ENCODE measurements at places on chromosomes 1 and 21.

- DNase-seq: no peak
Measured at GRCh38 chr1:59115865-59116264, 181.0 kb upstream of the FGGY start.

GRCh38 chr1:161304927-161305866 lies 4.6 kb downstream of the MPZ start:
- DNase-seq: peak; percentile 40

GRCh38 chr1:68585351-68585750 lies 88.5 kb upstream of the DEPDC1 start:
- no peak for DNase-seq

GRCh38 chr1:41611068-41611931 lies 126.8 kb upstream of the EDN2 start:
- DNase-seq: no peak

GRCh38 chr1:108732398-108732797 lies 14.1 kb upstream of the STXBP3 start:
- DNase-seq: no peak
